ENCODE measurements at places on chromosomes 5 and 9.
A peak's percentile ranks its signal among the peaks of the same experiment; 100 is the strongest.

- DNase-seq: no peak
Observed at GRCh38 chr5:131393498-131393968, 129.7 kb downstream of the CDC42SE2 start.

DNA sequence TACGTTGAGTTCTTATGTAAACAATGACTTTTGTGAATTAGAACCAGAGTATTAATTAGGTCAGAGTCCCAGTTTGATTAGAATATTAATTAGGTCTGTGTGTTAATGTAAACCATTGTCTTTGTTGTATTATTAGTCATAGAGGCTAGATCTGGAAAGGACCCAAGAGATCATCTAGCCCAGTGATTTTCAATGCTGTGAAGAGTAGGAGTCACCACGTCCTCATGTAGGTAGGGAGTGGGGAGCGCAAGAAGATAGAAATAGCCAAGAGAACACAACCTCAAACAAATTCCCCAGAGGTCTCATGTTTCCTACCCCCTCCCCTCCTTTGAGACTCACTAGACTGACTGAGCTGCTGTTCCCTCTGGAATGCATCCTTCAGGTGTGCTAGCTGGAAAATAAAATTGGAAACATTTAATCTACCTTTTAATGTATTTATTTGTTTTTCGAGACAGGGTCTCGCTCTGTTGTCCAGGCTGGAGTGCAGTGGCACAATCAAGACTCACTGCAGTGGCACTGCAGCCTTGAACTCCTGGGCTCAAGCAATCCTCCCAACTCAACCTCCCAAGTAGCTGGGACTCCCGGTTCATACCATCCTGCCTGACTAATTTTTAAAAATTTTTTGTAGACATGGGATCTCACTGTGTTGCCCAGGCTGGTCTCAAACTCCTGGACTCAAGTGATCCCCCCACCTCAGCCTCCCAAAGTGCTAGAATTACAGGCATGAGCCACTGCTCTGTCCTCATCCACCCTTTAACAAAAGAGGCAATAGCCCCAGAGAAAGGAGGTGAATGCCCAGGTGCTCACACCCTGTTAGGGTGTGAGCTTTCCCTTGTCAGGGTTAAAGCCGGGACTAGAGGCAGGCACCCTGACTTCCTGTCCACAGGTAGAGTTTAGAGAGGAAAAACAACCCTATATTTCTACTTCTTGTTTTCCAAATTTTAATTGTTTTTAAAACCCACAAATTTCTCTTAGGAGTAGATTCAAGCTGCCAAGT, 92.9 kb downstream of the INIP start:
- DNase-seq: no peak

- DNase-seq: no peak
Observed at GRCh38 chr5:128199104-128199503, 115.5 kb downstream of the SLC12A2 start.

- DNase-seq: no peak
Observed at GRCh38 chr9:71634752-71635151, 133.6 kb downstream of the CEMIP2 start.

DNA sequence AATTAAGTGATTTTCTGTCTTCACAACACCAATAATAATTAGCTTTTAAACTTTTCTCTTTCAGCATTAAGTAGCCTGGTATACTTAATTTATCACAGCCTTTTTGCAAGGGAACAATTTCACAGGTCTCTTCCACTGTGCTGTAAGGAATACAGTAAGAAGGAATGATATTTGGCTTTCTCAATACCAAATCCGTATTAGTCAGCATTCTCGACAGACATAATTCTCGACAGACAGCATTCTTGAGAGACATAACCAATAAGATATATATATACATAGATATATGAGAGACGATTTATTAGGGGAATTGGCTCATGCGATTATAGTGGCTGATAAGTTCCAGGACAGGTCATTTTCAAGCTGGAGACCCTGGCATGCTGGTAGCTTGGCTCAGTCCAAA, 18.0 kb downstream of the PRKAA1 start:
- no peak for DNase-seq

- no peak for DNase-seq
Observed at GRCh38 chr5:41095324-41096101, 24.4 kb upstream of the MROH2B start.

DNA sequence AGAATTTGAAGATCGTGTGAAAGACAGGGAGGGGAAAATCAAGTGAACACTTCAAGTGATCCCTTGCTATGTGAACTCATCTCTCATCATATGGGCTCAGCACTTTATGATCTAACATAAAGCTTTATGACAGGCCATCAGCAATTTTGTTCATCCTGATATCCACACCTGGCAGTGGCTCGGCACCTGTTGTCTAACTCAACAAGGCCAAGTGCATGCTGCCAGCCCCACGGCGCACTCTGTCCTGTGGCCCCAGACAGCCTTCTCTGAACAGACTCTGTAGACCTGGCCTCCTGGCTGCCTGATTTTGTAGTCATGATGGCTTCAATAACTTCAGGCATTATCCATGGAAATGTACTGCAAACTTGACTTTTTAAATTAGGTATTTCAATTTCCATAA, 106.3 kb downstream of the MEF2C start:
- DNase-seq: no peak

DNA sequence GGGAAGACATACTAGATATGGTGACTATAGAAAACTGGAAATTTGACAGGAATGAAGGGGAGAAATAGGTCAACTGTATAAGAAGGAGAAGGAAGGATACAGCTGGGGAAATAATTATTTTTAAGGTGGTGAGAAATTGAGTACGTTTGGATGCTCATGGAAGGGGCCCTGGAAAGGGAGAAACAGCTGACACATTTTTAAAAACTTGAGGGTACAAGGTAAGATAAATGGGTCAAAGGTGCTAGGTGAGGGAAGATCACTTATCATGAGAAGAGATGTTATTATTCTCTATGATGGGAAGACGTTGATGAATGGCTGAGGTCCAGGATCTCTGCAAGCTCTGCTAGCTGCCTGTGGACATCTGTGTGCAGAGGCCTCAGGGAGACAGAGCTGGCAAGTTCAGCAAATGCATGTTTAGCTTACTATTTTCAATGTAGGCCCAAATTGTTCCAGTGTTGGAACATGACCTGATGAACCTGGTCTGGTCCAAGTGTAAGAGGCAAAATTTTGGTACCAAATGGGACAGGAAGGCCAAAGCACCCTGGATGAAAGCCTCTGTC, 181.7 kb downstream of the MTRR start:
- no peak for DNase-seq

DNA sequence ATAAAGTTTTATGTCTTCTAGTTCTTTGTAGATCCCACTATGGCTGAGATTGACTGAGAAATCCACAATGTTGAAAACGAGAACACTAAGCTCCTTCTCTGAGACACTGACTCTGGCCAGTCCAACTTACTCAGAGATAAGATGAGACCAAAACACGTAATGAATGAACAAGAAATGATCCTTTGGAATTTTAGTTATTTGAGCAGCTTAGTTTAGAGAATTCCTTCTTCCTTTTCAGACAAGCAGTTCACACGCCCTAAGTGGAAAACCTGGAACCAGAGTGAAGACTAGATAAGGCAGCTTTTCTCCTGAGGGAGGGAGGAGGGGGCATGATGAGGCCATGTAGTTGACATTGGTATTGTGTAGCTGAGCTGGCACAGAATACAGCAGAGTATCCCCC, 139.6 kb downstream of the GABRB2 start:
- DNase-seq: no peak

DNA sequence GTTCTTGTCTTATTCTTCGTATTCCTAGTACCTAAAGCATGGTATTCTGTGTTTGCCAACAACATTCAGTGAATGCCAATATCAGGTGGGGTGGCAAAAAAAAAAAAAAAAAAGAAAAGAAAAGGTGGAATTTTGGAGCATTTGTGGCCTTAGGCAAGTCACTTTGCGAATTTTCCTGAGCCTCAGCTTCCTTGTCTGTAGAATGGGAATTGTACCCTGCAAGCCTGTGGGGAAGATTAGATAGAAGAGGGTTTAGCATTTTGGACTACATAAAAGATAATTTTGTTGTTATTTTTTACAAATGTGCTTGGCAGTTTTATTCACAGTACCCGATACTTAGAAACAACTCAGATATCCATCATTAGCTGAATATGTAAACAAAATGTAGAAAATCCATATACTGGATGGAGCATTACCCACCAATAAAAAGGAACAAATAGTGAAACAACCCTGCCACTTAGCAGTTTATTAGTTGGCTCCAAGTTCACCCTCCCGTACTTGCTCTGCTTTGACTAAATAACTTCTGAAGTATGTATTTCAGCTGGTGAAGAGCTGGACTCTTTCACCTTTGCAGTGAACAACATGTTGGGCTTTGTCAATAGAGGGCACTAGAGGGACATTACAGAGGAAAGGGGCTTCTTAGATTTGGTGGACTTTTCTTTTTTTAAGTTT, 13.6 kb downstream of the UBE2D2 start:
- peak; percentile 48 for DNase-seq

All from NCI-H524 (cell line).